ENCODE measurements at places on chromosomes 2 and 18.

- DNase-seq, result no peak
Observed at GRCh38 chr2:136612079-136612478, 153.3 kb upstream of the THSD7B start.

DNA sequence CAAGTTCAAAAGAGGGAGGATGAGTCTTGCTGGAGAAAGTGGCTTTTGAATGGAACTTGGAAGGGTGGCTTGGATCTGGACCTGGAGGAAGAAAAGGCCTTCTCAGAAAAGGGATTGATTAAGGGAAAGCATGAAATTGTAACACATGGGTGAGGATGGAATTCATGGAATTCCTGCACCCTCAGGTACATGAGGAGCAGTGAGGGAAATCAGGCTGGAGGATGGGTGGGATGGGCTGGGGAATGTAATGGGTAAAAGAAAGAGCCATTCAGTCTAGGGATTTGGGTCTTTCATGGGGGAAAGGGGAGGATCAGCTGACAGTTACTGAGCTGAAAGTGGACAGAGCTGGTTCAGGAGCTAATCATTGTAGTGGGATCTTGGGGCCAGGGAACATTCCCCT lies 51.2 kb upstream of the HAAO start:
- no peak for DNase-seq

DNA sequence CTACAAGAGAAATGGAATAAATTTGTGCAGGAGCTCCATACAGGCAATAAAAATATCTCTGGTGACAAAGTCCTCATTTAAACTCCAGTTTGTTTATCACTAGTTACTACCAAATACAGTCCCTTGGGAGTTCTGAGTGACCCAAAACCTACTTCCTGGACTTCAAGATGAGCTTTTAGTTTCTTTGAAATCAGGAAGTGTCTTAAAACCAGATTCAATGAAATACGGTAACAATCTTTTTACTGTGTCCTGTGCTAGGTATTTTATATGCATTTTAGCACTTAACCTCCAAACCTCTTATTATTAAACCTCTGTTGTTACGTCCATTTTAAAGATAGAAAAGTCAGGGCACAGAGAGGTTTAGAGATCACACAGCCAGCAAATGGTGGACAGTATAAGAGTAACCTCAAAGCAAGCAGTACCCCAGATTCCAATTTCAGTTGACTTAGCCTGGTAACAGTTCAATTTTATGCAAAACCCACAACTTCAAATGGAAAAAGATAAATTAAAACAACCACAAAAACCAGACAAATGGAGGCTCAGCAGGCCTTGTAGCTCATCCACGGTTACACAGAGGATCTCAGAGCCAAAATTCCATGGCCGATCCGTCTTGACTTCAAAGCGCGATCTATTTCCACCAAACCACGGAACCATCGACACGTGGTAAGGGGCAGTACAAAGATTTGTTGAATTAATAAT lies 1.3 kb upstream of the KCMF1 start:
- DNase-seq, result no peak

DNA sequence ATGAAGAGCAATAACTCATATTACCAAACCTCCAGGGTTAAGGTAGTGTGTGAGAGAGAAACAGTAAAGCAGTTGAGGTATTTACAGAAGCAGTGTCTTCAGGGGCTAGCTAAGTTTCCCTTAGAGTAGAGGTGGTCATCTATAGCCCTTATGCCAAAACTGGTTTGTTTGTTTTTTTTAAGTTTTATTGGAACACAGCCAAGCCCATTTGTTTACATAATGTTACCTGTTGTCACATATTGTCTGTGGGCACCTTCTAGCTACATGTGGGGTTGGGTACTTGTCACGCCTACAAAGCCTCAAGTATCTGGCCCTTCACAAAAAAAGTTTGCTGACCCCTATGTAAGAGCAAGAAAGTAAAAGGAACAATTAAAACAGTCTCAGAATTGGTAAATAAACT lies 39.4 kb downstream of the ACTR2 start:
- DNase-seq, result no peak

- no peak for DNase-seq
Observed at GRCh38 chr2:236307641-236308040, 43.4 kb upstream of the ASB18 start.

GRCh38 chr2:109297566-109298490 lies 168.8 kb downstream of the SH3RF3 start:
- no peak for DNase-seq

GRCh38 chr2:200042102-200042735 lies 86.8 kb downstream of the MAIP1 start:
- no peak for DNase-seq

Data from RWPE2 (cell line).